Smooth muscle cell of the brain vasculature (primary cell): ENCODE measurements at places on chromosomes 16 and 17.

DNA sequence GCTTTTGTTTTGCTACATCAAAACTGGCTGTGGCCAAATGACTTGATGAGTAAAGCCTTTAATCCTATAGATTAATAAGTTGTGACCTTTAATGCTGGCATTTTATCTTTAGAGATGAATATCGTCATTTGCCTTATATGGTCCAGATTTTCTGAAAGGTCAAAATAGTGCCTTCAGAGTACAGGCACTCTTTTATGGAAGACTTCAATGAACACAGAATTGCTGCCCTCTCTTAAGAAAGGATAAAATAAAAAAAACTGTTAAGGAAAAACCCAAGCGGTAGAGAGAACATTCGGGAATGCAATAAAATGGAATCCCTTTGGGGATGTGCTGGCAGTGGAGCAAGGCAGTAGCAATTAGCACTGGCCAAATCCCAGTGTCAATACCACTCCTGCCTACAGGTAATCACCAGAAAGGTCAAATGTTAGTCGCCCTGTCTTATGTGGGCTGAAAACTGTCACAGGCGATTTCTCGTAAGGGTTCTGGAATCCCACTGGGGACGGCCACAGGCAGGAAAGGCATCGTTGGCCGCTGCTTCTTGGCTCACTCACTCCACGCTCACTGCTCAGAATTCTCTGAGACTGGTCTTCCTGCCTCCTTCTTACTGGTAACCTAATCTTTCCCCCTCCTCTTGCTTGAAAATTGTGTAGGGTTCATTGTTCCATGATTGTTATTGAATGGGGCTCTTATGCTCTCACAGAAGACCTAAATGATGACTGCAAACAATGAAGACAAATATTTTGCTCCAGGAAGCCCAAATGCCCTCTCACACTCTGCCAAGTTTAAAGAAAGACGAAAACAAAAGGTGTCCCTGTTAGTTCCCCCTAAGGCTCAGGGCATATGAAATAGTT lies 45.4 kb upstream of the HSBP1 start:
- no peak for DNase-seq

- no peak for DNase-seq
Observed at GRCh38 chr17:19327031-19327783, 35.3 kb downstream of the B9D1 start.

GRCh38 chr16:52770828-52771227 lies 223.9 kb upstream of the TOX3 start:
- no peak for DNase-seq

GRCh38 chr17:81599719-81600486 lies 37.0 kb downstream of the NPLOC4 start:
- DNase-seq: no peak

- peak; percentile 12 for DNase-seq
Observed at GRCh38 chr16:80614908-80615671, 74.3 kb downstream of the DYNLRB2 start.
